ENCODE measurements at places on chromosomes 7 and 10.

DNA sequence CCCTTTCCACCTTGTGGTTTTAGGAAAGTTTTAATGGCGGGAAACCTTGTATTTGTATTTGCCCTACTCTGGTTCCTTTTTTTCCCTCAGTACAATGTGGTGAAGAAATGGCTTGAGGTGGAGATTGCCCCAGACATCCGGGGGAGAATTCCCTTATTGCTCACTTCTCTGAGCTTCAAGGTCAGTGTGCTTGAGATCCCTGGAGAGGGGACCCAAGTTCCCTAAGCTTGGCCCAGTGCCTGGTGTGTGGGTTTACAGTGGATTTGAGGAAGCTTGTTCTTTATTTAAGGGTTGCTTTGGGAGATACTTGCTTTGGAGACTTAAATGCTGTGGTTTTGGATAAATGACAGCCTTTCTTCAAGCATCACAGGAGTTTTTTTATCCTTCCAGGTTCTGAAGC is 18.3 kb downstream of the CALHM2 start:
- DNase-seq: no peak

DNA sequence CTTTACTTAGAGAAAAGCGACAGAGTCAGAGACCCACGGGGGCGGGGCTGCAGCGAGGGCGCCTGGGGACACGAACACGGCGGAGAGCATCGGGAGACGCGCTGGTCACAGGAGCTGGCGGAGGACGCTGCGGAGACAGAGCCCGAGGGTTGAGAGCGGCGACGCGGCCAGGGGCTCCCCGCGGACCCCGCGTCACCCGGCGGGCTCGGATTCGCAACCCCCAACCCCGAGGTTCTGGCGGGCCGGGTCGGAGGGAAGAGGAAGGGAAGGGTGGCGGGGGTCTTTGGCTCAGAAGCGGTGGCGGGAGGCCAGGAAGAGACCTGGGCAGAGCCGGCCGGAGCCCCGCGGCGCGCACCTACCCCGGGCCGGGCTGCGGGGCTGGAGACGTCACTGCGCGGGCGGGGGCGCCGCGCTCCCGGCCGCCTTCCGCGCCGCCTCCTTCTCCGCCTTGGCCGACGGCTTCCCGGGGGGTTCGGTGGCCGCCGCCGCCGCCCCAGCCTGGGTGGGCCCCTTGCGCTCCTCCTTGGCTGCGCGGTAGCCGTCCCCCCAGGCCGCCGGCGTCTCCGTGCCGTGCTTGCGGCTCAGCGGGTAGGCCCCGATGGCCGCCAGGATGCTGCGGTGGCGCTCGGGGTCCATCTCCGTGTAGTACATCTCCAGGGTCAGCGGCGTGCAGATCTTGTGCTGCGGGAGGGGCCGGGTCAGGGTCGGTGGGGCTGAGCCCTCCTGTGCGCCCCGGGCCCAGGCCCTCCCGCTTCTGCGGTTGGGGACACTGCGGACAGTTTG is 11.1 kb downstream of the CALY start:
- no peak for DNase-seq

DNA sequence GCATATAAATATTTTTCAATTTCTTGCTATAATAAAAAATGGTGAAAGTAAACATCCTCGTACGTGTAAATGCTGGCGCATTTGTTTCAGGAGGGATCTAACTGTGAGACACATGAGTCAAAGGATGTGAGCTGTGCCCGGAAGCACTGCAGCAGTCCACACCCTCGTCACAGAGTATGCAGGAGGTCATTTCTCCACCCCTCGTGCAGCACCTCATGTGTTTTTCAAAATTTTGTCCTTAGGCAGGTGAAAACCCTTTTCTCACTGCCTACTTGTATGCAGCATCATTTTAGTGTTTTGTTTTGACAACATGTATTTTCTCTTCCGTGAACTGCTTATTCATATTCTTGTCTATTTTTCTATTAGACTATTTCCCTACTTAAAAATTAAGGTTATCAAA is 162.7 kb downstream of the AVL9 start:
- DNase-seq: no peak

- no peak for DNase-seq
Observed at GRCh38 chr10:91864099-91864498, 45.2 kb downstream of the FGFBP3 start.

GRCh38 chr10:59879363-59879913 is 26.9 kb downstream of the CCDC6 start:
- no peak for DNase-seq

DNA sequence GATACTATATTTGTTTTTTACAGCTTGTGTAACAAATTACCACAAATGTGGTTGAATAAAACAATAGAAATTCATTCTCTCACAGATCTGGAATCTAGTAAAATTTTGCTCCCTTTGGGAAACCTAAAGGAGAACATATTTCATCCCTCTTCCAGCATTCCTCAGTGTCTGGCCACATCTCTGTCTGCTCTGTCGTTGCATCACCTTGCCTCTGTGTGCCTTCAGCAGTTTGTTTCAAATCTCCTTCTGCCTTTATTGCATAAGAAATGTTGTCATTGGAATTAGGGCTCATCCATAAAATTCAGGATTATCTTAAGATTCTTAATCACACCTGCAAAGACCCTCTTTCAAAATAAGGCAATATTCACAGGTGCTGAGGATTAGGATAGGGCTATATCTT is 14.5 kb downstream of the OR2A14 start:
- DNase-seq: no peak

DNA sequence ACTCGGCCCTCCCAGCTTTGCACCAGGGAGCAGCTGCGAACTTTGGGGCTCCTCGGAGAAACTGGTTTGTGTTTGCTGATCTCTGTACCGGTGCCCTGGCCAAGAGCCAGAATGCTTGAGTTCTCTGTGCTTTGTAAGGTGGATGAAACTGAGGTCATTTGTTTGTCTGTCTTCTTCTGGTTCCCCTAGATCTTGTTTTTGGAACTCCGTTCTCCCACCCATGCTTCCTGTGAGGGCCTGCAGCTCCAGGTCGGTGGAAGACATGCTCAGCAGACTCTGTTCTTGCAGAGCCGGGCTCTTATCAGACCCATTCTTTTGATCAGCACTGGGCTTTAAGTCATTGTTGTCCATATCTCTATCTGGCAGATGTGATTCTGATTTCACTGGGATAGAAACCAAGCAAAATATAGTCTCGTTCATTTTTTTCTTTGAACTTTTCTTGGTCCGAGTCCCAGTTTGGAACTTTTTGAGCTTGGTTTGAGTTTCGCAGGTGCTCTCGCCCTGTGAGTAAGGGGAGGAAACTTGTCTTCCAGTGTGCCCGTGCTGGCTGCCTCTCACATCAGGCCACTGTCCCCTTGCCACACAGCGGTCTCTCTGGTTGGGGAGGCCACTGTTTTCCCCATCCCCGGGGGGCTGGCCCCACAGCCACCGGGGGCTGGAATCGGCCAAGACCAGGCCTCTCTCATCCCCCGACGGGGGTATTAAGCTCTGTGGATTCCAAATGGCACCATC is 31.2 kb downstream of the JCAD start:
- DNase-seq: no peak

DNA sequence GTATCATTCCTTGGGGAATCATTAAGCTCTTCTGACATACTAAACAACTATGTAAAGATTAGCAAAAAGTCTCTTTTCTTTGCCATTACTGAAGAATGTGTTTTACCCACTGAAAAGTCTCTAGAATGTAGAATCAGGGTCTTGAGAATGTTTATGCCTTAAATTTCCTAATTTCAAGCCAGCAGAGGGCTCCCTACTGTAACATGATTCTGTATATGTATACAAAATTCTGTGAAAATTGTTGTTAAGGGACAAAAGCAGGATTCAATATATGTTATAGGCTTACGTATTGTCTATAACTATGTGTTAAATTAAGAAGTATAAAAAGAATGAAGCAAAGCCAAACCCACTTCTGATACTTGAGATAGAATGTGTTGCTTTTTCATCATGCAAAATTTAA is 296.9 kb upstream of the DGKB start:
- DNase-seq: no peak

GRCh38 chr7:12941512-12941911 is 254.1 kb downstream of the ARL4A start:
- no peak for DNase-seq

GRCh38 chr7:137304624-137305235 is 38.8 kb downstream of the PTN start:
- no peak for DNase-seq

GRCh38 chr7:712381-713138 is 13.9 kb upstream of the DNAAF5 start:
- no peak for DNase-seq

Data from stimulated activated effector memory CD8-positive, alpha-beta T cell treated with anti-CD3 and anti-CD28 coated beads, Interleukin-12 subunit alpha, Interleukin-12 subunit beta, amount 100 ng/mL, for 72 hours (primary cell).